Ascending aorta (tissue), 2 donors: ENCODE measurements at places on chromosomes 2 and 18.

GRCh38 chr2:72625366-72625765 lies 200.5 kb downstream of the EXOC6B start:
- no peaks in the 10 kb centered on the region for H3K36me3 ChIP-seq
- H3K27ac ChIP-seq = no peak overlapping the region
- DNase-seq = no peak
- H3K27me3 ChIP-seq = no peaks in the 10 kb centered on the region
- no peaks in the 10 kb centered on the region for H3K4me1 ChIP-seq
- no peak overlapping the region for H3K4me3 ChIP-seq

- H3K27me3 ChIP-seq = no peaks in the 10 kb centered on the region
- no peaks in the 10 kb centered on the region for H3K36me3 ChIP-seq
- H3K27ac ChIP-seq = peak overlapping the region; percentile 90
- no peak overlapping the region for H3K4me3 ChIP-seq
- H3K4me1 ChIP-seq = peaks cover 29% of the 10 kb centered on the region
Measured at GRCh38 chr2:20578266-20578894, 72.5 kb downstream of the HS1BP3 start.

GRCh38 chr2:24580561-24580960 lies 89.5 kb downstream of the NCOA1 start:
- H3K36me3 ChIP-seq = no peaks in the 10 kb centered on the region
- H3K27ac ChIP-seq = no peak overlapping the region
- no peak for DNase-seq
- no peaks in the 10 kb centered on the region for H3K27me3 ChIP-seq

GRCh38 chr2:46951290-46952064 lies 35.9 kb upstream of the MCFD2 start:
- peak overlapping the region; percentile 28 for H3K27ac ChIP-seq
- H3K36me3 ChIP-seq = peaks cover 38% of the 10 kb centered on the region
- no peak for DNase-seq
- H3K4me3 ChIP-seq = no peak overlapping the region

DNA sequence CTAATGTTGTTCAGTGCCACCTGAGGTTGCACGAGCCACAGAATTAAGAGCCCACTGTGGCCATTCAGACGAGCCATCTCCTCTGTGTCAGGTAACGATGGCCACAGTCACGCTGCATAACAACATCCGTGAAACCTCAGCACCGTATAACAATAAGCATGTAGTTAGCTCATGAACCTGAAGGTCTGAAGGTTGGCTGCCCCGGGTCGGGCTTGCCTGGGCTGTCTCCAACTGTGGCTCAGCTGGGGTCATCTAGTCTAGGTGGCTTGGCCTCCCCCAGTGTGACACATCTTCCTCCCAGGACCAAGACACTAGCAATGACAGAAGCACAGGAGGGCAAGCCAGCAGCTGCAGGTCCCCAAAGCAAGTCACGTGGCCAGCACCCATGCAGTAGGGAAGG lies 258.0 kb downstream of the GLI2 start:
- H3K27ac ChIP-seq = no peak overlapping the region
- H3K36me3 ChIP-seq = peaks cover 22% of the 10 kb centered on the region
- no peak for DNase-seq
